Subcutaneous preadipocyte (primary cell): ENCODE measurements at places on chromosomes 3 and 15. TPM values are rescaled to one million over a fixed set of nuclear protein-coding genes. Genes with fewer than 3 reads are reported as not detected.

CFAP100 gene
- not detected in 2 replicates for total RNA-seq

SLC2A2 gene
- not detected in 2 replicates for total RNA-seq

RASGRF1 gene
- total RNA-seq, result not detected in 2 replicates

IP6K2 gene
- 35.6 and 47.0 TPM in 2 replicates for total RNA-seq

C3orf80 gene
- under 0.01 and 0.20 TPM in 2 replicates for total RNA-seq

TGM4 gene
- total RNA-seq, result under 0.01 and 0.39 TPM in 2 replicates

ARHGEF26 gene
- total RNA-seq, result 2.2 and 5.5 TPM in 2 replicates

TBL1XR1 gene
- 112 and 129 TPM in 2 replicates for total RNA-seq

SLC12A1 gene
- total RNA-seq, result not detected in 2 replicates

RPL39L gene
- 25.2 and 28.7 TPM in 2 replicates for total RNA-seq

HGD gene
- total RNA-seq, result 0.20 TPM in 1 of 2 replicates, not detected in the other

GNAT1 gene
- not detected in 2 replicates for total RNA-seq

DAPK2 gene
- total RNA-seq, result 0.98 and 7.0 TPM in 2 replicates

GOLGA8T gene
- not detected in 2 replicates for total RNA-seq

MESP1 gene
- total RNA-seq, result 0.20 TPM in 1 of 2 replicates, not detected in the other

GOLGA6L9 gene
- total RNA-seq, result 0.37 and 0.59 TPM in 2 replicates

ARL14 gene
- not detected in 2 replicates for total RNA-seq

PATL2 gene
- 0.98 and 1.1 TPM in 2 replicates for total RNA-seq

GNB4 gene
- total RNA-seq, result 55.5 and 83.7 TPM in 2 replicates

PPARG gene
- total RNA-seq, result 84.1 and 121 TPM in 2 replicates

MRAS gene
- 19.9 and 27.9 TPM in 2 replicates for total RNA-seq

LTF gene
- total RNA-seq, result not detected in 2 replicates

EPHA3 gene
- total RNA-seq, result under 0.01 and 0.37 TPM in 2 replicates

UROC1 gene
- not detected in 2 replicates for total RNA-seq

FBXL22 gene
- total RNA-seq, result 0.20 and 2.6 TPM in 2 replicates

A4GNT gene
- not detected in 2 replicates for total RNA-seq

EPHB1 gene
- 0.20 and 0.73 TPM in 2 replicates for total RNA-seq
